ENCODE measurements at places on chromosomes 13 and 19. TPM values are rescaled to one million over a fixed set of nuclear protein-coding genes. Genes with fewer than 3 reads are reported as not detected.

The FFAR2 gene
- total RNA-seq = 0.82 TPM

The CXCL17 gene
- total RNA-seq = not detected

The SIGLEC8 gene
- total RNA-seq = 0.94 TPM

The WTIP gene
- 2.1 TPM for total RNA-seq

The TUBA3C gene
- not detected for total RNA-seq

The KLK1 gene
- total RNA-seq = 130 TPM

The OR10H1 gene
- total RNA-seq = not detected

Measured in colonic mucosa (tissue), 4 donors.